ENCODE measurements at places on chromosomes 5 and 9.
A peak's percentile ranks its signal among the peaks of the same experiment; 100 is the strongest.

DNA sequence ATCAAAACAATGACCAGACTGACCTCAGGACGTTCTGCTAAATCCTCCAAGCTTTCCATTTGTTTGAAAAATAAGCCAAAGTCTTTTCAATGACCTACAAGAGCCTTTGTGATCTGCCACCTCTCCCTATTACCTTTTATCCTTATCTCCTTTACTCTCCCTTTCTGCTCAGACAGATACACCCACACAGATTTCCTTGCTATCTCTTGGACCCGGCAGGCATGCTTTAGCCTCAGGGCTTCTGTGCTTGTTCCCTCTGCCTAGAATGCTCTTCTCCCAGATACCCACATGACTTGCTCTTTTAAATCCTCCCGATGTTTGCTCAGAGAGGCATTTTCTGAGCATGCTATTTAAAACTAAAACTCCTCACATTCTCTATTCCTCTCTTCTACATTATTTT is 8.9 kb upstream of the ELOVL7 start:
- no peaks in the 10 kb centered on the region for H3K36me3 ChIP-seq
- no peak overlapping the region for H3K4me3 ChIP-seq
- no peaks in the 10 kb centered on the region for H3K4me1 ChIP-seq
- H3K27me3 ChIP-seq = no peaks in the 10 kb centered on the region
- DNase-seq = no peak

GRCh38 chr9:34624475-34625185 is 4.2 kb downstream of the ARID3C start:
- H3K36me3 ChIP-seq = no peaks in the 10 kb centered on the region
- no peak overlapping the region for H3K27ac ChIP-seq
- peaks cover 77% of the 10 kb centered on the region for H3K27me3 ChIP-seq
- no peak overlapping the region for H3K4me3 ChIP-seq
- H3K4me1 ChIP-seq = peaks cover 23% of the 10 kb centered on the region
- DNase-seq = no peak

DNA sequence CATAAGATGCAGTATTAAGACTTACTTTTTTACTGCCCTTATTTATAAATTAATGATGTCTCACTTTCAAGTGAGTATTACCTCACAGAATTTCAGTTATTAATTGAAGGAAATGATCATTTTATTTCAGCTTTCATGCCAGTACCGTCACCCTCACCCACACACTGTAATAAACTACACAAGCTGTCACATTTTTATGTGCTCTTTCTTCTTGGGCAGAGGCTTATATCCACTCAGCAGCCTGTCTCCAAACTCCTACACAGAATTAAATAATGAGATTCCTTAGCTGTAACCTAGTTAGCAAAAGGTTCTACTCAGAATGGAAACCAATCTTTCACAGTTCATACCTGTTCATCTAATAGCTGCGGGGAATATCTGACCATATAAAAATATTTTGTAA is 1915.8 kb upstream of the CDH6 start:
- H3K4me3 ChIP-seq = no peak overlapping the region
- H3K27ac ChIP-seq = no peak overlapping the region
- no peaks in the 10 kb centered on the region for H3K27me3 ChIP-seq
- no peak for DNase-seq

GRCh38 chr5:148808864-148809642 is 17.4 kb upstream of the ADRB2 start:
- H3K4me1 ChIP-seq = no peaks in the 10 kb centered on the region
- peak overlapping the region; percentile 5 for H3K4me3 ChIP-seq
- no peak overlapping the region for H3K27ac ChIP-seq

GRCh38 chr9:19033015-19033414 is at the start of gene SAXO1:
Gene SAXO1 (minus strand): TSS chr9:19033209. CDS start chr9:19032908, 301 bp downstream.
- H3K4me3 ChIP-seq = no peak within 1 kb of the TSS
- no peak within 1 kb of the TSS for H3K27ac ChIP-seq
- no peak for DNase-seq

DNA sequence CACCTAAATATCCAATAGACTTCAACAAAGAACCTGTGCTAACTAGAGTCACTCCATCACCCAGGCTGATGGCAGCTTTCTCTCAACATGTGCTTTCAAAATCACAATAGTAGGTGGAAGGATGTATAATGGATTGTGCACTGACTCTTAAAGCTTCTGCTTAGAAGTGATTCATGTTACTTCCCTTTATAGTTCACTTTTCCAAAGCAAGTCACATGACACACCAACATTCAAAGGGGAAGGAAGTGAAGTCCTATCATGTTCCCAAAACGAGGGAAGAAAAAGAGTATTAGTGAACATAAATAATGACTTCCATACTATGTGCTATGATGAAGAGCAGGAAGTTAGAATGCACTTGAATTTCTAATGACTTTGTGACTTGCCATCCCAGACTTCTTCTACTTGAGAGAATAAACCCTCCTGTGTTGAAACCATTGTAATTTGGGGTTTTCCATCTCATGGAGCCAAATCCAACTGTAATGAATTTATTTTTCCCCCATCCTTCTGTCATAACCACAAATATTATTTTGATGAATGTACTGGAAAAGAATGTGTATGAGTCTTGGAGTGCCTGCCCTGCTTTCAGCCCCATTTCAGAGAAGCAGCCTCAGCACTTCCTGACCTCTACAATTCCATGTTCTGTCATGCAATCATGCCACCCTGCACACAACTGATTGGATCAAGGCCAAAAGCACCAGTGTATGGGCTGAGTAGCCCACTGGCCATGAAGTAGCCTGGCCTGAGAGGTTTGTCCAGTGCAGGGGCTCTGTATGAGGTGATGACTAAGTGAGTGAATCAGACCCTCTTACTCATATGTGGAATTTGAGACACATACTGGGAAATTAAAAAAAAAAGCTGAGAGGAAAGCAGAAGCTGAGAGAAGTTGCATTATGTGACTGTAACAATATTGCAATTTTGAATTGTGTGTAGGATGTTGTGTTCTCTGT is 525.9 kb upstream of the CLINT1 start:
- no peak overlapping the region for H3K27ac ChIP-seq
- peaks cover 6% of the 10 kb centered on the region for H3K4me1 ChIP-seq
- no peak overlapping the region for H3K4me3 ChIP-seq
- H3K27me3 ChIP-seq = no peaks in the 10 kb centered on the region
- H3K36me3 ChIP-seq = no peaks in the 10 kb centered on the region

DNA sequence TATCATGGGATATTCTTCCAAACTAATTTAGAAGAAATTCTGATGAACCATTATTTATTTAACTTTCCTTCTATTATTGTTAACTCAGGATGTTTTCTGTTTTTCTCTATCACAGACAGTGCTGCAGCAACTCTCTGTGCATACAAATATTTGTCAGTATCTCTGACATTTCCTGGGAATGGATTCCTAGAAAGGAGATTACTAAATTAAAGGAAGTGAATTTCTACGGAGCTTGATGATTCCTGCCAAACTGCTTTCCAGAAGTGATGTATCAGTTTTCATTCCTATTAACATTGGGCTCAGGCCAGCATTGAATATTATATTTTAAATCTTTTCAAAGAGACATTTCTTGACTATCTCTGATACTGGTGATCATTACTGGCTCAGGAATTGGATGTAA is 26.0 kb upstream of the MAST4 start:
- no peaks in the 10 kb centered on the region for H3K36me3 ChIP-seq
- no peaks in the 10 kb centered on the region for H3K4me1 ChIP-seq
- no peak for DNase-seq
- no peak overlapping the region for H3K4me3 ChIP-seq
- no peaks in the 10 kb centered on the region for H3K27me3 ChIP-seq
- H3K27ac ChIP-seq = no peak overlapping the region

DNA sequence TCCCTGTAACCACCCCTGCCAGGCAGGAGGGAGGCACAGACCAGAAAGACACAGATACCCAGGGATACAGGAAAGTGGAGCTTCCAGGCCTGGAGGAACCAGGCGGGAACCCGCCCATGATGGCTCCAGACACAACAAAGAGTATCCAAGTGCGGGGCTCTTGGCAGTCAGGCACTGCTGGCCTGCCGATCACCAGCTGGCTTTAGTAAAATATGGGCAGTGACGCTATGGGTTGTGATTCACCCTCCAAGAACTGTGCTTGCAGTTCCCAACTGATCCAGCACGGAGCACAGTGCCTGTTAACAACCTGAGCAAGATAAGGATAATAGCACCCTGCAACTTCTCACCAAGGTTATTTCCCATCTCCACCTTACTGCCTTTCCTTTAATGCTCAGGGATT is 463.3 kb downstream of the IRX1 start:
- H3K4me3 ChIP-seq = no peak overlapping the region
- no peak for DNase-seq
- no peaks in the 10 kb centered on the region for H3K27me3 ChIP-seq
- H3K27ac ChIP-seq = no peak overlapping the region

- H3K27ac ChIP-seq = peak overlapping the region; percentile 90
- H3K4me1 ChIP-seq = peaks cover 21% of the 10 kb centered on the region
- H3K27me3 ChIP-seq = no peaks in the 10 kb centered on the region
Observed at GRCh38 chr5:78983601-78984438, 1.3 kb downstream of the ARSB start.

GRCh38 chr9:136769710-136770191 is 5.4 kb upstream of the LCN15 start:
- no peak overlapping the region for H3K4me3 ChIP-seq
- H3K27ac ChIP-seq = no peak overlapping the region
- H3K27me3 ChIP-seq = peaks cover 27% of the 10 kb centered on the region

GRCh38 chr5:132054031-132054696 is 6.3 kb upstream of the IL3 start:
- H3K36me3 ChIP-seq = no peaks in the 10 kb centered on the region
- DNase-seq = no peak
- no peaks in the 10 kb centered on the region for H3K4me1 ChIP-seq
- no peak overlapping the region for H3K4me3 ChIP-seq
- no peak overlapping the region for H3K27ac ChIP-seq

- no peak overlapping the region for H3K27ac ChIP-seq
- no peaks in the 10 kb centered on the region for H3K36me3 ChIP-seq
- no peaks in the 10 kb centered on the region for H3K4me1 ChIP-seq
- H3K27me3 ChIP-seq = no peaks in the 10 kb centered on the region
- no peak for DNase-seq
- H3K4me3 ChIP-seq = no peak overlapping the region
Observed at GRCh38 chr9:7974335-7974960, 174.9 kb upstream of the DMAC1 start.

DNA sequence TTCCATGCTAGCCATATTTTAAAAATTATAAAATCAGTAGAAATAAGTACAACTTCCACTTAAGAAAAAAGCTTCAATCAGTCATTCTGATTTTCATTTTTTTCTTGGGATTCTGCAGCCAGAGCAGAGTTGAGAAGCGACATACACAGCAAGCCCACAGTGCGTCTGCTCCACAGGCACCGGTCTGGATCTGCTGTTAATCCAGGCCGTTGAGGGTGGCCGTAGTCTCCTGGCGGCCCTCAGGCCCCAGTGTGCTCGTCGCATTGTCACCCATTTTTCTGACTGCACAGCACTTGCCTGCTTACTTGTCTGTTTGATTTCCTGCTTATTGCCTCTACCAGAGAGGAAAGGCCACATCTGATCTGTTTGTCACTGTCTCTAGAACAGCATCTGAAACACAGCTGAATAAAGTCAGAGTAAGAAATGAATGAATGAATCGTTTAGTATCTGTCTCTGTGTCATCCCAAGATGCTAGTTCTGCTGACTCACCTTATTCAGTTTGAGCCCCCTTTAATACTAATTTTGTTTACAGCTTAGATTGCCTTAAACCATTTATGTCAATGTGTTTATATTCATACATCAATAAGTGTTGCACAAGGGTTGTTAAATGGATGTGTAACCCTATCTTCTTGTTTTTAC is 11.6 kb upstream of the ASPN start:
- H3K4me3 ChIP-seq = no peak overlapping the region
- DNase-seq = no peak
- H3K27me3 ChIP-seq = no peaks in the 10 kb centered on the region
- no peak overlapping the region for H3K27ac ChIP-seq
- H3K4me1 ChIP-seq = peaks cover 8% of the 10 kb centered on the region

- no peaks in the 10 kb centered on the region for H3K27me3 ChIP-seq
- H3K4me1 ChIP-seq = no peaks in the 10 kb centered on the region
- H3K4me3 ChIP-seq = no peak overlapping the region
Observed at GRCh38 chr5:127210042-127210441, 80.6 kb upstream of the MEGF10 start.

DNA sequence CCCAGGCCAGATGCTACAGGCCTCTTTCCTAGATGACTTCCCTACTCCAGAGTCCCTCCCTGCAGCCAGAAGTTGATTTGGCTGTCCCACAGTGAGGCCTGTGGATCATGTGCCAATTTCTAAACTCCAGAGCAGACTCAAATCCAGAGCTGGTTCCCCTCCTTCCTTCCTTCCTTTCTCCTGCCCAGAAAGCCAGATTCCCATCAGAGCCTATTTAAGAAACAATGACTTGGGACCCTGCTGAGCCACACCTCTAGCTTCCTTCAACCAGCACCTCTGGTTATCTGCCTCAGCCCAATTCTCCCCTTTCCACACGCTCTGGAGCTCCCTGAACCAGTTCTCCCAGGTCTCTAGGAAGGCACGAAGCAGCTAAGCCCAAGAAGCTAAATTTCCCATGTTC is 7.2 kb downstream of the FAM219A start:
- H3K4me1 ChIP-seq = peaks cover 12% of the 10 kb centered on the region
- no peak for DNase-seq
- no peak overlapping the region for H3K4me3 ChIP-seq
- no peaks in the 10 kb centered on the region for H3K27me3 ChIP-seq

GRCh38 chr5:76691467-76692273 is 24.3 kb upstream of the F2R start:
- H3K4me3 ChIP-seq = no peak overlapping the region
- no peaks in the 10 kb centered on the region for H3K36me3 ChIP-seq
- no peaks in the 10 kb centered on the region for H3K4me1 ChIP-seq
- H3K27me3 ChIP-seq = no peaks in the 10 kb centered on the region

- no peaks in the 10 kb centered on the region for H3K4me1 ChIP-seq
- peaks cover 50% of the 10 kb centered on the region for H3K36me3 ChIP-seq
- no peak overlapping the region for H3K27ac ChIP-seq
- no peaks in the 10 kb centered on the region for H3K27me3 ChIP-seq
- no peak for DNase-seq
Observed at GRCh38 chr9:92711844-92712243, 41.9 kb upstream of the IPPK start.

DNA sequence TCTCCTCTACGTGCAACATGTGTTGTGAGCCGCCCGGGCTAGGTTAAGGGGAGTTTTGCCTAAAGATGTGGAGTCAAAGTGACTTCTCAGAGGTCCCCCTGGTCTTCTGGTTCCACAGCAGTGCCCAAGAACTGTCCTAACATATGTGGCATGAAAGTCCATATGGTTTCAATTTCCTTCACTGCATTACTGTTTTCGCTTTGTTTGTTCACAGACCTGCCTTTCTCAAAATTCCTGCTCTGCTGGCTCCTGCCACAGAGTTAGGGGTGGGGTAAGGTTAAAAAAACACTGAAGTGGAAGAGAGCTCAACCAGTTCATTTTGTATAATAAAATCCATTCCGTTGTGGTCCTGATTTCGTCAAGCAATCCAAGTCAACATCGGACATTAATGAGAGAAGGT is 289.4 kb downstream of the DMAC1 start:
- DNase-seq = no peak
- H3K36me3 ChIP-seq = no peaks in the 10 kb centered on the region
- H3K4me1 ChIP-seq = no peaks in the 10 kb centered on the region
- no peaks in the 10 kb centered on the region for H3K27me3 ChIP-seq
- H3K4me3 ChIP-seq = no peak overlapping the region
- H3K27ac ChIP-seq = no peak overlapping the region

GRCh38 chr5:7794311-7794710 is 56.6 kb downstream of the CFAP90 start:
- no peak for DNase-seq
- no peak overlapping the region for H3K27ac ChIP-seq
- H3K4me3 ChIP-seq = no peak overlapping the region
- no peaks in the 10 kb centered on the region for H3K27me3 ChIP-seq
- no peaks in the 10 kb centered on the region for H3K4me1 ChIP-seq
- no peaks in the 10 kb centered on the region for H3K36me3 ChIP-seq

GRCh38 chr5:140672455-140673186 is 755 bp downstream of the DND1 start:
- H3K27ac ChIP-seq = no peak overlapping the region
- peaks cover 46% of the 10 kb centered on the region for H3K36me3 ChIP-seq
- H3K4me1 ChIP-seq = no peaks in the 10 kb centered on the region
- H3K27me3 ChIP-seq = no peaks in the 10 kb centered on the region

Data from tibial artery (tissue), 4 donors.